GM04504 (cell line): ENCODE measurements at places on chromosomes 2 and 18.

GRCh38 chr2:70888923-70889715, 46.6 kb upstream of the ATP6V1B1 start:
- DNase-seq: no peak

DNA sequence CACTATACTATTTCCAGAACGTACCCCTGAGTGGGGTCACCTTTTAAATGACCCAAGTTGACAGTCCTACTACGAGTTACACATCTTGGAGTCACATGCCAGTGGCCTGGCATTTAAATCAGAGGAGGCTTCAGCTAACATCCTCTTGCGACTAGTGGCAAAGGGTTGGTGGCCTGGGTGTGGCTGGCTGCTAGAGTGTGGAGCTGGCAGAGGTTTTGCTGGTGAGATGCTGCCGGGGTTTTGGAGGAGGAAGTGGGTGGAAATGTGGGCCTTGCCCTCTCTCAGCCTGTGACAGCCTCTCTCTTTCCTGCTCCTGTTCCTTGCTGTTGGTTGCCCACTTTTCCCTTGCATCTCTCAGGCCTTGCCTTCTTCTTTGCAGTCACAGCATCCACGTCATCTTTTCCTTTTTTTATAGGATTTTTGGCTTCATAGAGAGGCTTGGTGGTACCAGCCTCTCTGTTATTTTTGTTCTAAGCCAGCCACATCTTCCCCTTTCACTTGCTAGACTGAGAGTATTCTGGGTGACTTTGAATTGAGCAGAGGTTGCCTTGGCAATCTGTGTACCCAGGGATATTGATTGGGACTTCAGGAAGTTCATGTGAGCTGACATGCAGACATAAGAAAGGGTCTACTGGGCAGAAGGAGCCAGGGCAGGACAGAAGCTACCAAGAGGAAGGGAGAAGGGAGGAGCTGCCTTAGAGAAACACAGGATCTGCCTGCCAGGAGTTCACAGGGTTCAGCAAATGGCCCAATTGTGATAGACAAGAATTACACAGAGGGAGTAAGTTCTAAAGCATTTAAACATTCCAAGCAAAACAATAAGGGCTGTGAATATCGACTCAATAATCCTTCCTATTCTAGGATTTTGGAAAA, 55.4 kb downstream of the CDC42EP3 start:
- no peak for DNase-seq

- DNase-seq: no peak
These were observed 1.0 kb downstream of the AGAP1 start for GRCh38 chr2:235494716-235495372.

- no peak for DNase-seq
These were observed 11.5 kb downstream of the ITGA6 start for GRCh38 chr2:172438741-172439508.

- DNase-seq: no peak
These were observed 35.4 kb upstream of the EML4 start for GRCh38 chr2:42133771-42134195.

DNA sequence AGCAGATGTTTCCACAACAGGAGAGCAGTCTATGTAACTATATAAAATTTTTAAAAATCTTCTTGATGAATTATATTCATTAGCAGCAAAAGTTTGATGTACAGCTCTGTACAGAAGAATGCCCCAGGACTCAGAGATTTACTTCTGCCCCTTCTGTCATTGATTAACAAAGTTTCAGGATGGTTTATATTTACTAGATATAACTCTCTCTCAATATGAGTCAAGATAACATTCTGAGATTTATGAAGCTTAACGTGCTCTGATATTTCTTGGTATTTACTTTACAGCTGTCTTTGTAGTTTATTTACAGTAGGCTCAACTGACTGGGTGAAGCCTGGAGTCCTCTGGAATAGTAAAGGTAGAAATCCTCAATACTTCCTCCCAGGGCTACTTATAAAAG, 93.6 kb upstream of the HNMT start:
- no peak for DNase-seq

DNA sequence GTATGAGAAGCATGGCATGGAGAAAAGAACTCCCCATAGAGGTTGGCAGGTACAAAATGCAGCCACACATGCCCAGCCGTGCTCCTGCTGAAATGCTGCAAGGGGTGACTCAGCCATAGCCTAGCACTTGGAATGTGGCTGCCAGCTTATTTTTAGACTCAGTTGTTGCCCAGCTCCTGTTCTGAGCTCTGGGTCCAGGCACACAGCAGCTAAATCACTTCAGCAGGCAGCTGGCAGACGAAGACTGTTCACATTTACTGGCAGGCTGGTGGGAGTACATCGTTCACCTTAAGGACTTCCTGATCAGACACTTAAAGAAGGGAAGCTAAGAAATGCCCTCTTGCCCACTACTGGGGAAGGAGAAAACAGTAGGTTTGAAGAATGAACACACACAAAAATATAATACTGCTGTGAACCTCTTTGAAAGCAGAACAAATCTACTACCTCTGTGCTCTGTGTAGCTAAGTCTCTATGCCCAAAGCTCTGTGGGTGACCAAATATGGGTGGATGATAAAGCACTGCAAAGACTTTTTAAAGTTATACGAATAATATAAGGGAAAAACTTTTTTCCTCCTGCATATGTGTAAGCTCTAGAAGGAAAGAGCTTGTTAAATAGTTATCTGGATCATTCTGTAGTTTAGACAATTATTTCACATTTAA, 146.1 kb downstream of the LNPK start:
- DNase-seq: no peak

DNA sequence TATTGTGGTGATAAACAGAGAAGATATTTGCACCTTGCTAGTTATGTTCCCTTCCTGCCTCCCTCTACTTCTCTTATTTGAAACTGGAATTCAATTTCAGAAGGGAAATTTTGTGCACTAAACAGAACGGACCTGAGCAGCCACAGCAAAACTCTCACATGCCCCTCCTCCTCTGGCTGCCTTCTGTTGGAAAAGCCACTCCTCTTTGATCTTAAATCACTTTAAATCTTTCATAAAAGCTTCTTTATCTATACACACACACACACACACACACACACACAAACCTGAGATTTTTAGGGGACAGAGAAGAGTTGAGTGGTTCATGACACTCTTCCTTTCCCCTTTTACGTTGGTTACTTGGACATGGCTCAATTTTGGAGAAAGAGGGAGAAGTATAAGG, 5.6 kb downstream of the TBR1 start:
- no peak for DNase-seq

DNA sequence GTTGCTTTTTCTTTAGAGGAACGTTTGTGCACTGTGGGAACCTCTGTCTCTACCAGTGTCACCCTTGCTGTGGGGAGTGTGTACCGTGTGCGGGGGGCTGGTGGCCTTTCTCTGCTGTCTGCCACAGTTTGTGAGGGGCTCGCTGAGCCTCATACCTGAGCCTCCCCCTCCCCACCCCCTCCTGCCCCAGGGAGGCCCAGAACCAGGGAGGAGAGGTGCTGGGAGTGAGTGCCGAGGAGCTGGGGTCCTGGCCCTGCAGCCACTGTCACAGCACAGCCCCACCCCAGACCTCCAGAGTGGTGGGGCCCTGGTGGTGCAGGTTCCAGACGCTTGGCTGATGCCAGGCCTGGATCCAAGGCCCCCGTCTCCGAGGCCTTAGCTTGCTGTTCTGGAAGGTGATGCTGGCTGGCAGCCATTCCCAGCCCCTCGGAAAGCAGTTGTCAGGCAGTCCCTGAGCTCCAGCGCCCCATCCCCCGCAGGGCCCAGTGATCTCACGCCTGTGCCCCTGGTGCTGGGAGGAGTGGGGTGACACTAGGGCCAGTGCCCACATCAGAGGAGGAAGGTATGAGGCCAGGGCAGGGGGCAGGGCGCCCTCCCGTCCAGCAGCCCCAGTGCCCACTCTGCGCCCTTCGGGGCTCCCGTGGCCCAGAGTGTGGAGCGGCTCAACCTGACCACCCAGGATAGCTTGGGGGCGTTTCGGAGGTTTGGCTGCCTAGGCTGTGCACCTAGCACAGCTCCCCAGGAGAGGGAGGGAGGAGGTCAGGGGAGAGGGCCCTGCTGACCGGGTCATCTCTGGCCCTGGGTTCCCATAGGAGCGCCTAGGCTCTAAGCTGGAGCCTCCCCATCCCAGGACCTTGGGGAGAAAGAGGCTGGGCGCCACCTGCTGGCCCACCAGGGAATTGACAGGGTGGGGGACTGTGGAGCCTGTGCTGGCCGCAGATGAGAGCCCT, 53.0 kb upstream of the ALPP start:
- no peak for DNase-seq
